Stimulated activated CD4-positive, alpha-beta T cell treated with anti-CD3 and anti-CD28 coated beads, TNF-alpha, amount 100 ng/mL, for 1 hour (primary cell): ENCODE measurements at places on chromosomes 7 and 10.

DNA sequence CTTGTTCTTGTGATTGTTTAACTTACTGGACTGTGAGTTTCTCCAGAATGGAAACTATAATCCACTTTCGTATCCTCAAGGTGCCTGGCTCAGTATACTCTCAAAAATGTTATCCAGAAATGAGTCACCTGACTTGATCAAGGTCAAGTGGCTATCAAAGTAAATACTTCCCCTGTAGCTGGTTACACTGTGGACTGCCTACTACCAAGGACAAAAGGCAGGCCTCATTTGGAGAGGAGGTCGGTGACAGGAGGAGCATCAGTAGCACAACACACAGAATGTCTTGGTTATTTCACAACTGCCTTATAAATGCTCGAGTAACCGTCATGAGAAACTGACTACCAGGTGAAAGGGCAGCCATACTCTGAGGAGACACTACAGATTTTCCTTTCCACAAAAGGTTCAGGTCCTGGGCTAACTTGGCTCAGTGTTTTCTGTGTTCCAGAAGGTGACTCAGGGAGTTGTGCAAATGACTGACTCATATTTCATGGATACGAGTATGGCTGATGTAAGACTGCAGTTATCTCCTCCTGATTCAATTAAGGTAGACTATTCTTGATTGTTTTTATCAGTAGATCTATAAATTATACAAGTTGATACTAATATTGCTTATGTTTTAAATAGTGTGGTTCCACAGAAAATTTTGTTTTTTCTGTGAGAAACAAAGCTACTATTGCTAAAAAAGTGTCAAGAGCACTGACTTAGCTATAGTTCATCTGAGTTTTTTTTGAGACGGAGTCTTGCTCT lies 4.2 kb upstream of the CCNY start:
- DNase-seq: no peak

DNA sequence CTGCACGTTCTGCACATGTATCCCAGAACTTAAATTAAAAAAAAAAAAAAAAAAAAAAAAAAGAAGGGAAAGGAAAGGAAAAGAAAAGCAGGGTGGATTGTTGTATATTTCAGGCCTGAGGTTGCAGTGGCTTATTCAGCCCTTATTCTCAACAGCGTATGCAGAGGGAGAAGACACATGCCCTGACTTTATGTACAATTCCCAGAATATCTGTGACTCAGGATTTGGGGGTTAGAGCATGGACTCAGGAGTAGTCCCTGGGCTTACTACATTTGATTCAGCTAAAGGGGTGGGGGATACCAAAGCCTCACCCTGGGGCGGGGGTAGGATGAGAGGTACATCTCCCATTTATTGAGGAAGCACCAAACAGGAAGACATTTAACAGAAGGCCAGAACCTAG lies 137.4 kb downstream of the MYOF start:
- DNase-seq: no peak

- DNase-seq: no peak
Observed at GRCh38 chr7:12771378-12771877, 84.0 kb downstream of the ARL4A start.

DNA sequence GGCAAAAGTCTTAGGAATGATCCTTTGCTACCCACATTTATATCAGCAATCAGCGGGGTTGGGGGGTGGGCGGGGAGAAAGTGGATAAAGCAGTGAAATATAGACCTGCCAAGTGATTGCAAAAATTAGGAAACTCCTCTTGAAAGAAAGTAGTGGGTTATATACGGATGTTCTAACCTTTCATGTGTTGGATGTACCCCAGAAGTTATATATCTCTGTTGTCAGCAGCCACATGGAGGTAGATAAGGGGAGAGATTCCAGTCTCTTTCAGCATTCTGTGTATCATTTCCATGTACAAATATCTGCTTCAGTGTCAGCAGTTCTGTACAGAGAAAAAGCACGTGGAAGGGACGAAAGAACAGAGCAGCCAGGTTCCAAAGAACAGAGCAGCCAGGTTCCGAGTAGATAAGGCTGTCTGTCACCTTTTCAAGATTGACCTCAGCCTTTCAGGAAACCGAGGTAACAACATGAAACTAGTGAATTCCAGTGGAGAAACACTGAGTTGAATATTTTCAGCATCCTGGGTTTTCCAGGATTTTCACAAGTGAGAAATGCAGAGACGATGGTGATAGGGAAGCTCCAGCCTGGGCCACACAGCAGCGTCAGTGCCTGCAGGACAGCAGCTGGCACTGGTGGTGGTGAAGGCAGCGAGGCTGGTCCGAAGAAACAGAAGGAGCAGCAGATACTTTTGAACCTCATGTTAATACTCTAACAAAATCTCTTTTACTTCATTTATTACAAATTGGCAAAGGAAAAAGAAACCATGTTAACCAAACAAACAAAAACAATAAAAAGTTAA lies 212.3 kb downstream of the C7orf25 start:
- no peak for DNase-seq

GRCh38 chr7:137020351-137020750 lies 151.9 kb downstream of the CHRM2 start:
- DNase-seq: no peak

GRCh38 chr10:113158183-113158582 lies 208.1 kb downstream of the TCF7L2 start:
- no peak for DNase-seq

- DNase-seq: no peak
Observed at GRCh38 chr7:19404912-19405329, 259.7 kb upstream of the FERD3L start.

- no peak for DNase-seq
Observed at GRCh38 chr7:148156233-148156632, 434.3 kb upstream of the C7orf33 start.

DNA sequence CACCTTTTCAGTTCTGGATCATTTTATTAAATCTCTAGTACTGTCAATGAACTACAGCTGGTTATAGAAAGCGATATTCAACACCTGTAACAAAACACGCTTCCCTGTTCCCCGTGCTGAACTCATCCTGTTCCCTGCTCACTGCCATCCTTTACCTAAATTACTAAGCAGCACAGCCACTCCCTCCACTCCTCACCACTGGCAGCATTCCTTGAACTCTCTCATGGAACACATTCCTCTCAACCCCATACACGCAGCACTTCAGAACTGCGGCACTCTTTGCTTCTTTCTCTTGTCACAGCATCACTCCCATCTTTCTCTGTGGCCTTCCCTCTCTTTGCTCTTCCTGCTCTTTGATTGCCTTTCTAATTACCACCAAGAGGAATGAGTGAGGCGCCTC lies 27.4 kb downstream of the RELN start:
- no peak for DNase-seq

DNA sequence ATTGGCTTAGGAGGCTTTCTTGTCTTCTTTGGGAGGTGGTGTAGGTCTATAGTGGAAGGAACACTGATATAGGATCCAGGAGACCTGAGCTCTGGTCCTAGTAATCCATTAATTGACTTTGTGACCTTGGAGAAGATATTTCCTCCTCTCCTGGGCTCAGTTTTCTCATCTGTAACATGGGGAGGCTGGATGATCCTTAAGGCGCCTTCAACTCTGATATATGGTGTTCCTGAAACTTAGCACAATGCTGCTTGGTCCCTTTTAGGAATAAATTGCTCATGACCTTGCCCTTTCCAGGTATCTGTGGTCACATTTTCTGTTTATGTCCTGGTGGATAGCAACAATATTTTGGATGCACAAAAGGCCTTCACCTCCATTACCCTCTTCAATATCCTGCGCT lies 25.3 kb downstream of the ABCC2 start:
- no peak for DNase-seq

GRCh38 chr10:3245395-3245794 lies 72.8 kb upstream of the PITRM1 start:
- DNase-seq: no peak

DNA sequence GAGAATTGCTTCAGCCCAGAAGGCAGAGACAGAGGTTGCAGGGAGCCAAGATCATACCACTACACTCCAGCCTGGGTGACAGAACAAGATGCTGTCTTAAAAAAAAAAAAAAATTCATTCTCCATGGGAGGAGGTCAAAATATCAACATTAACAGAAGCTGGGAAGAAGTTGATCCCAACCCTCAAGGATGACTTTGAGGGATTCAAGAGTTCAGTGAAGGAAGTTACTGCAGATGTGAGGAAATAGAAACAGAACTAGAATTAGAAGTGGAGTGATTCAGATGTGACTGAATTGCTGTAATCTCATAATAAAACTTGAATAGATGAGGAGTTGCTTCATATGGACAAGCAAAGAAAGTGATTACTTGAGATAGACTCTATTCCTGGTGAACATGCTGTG lies 19.7 kb upstream of the RPEL1 start:
- no peak for DNase-seq

GRCh38 chr7:128919241-128919640 lies 8.7 kb upstream of the KCP start:
- DNase-seq: no peak

DNA sequence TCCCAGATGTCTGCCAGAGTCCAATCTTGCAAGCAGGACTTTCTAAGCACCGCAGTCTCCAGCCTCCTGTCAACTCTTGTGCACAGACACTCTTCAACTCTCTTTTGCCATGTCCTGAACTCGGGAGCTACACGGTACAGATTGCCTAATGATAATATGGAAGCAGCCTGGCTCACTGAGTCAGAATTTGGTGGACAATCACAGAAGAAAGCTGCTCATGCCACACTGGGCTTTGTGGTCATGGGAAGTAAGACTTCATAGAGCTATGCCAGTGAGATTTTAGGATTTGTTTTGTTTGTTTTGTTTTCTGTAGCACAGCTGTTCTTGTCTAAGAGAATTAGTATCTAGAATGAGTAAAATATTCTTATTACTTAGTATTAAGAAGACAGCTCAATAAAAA lies 144.1 kb upstream of the PRSS58 start:
- no peak for DNase-seq

DNA sequence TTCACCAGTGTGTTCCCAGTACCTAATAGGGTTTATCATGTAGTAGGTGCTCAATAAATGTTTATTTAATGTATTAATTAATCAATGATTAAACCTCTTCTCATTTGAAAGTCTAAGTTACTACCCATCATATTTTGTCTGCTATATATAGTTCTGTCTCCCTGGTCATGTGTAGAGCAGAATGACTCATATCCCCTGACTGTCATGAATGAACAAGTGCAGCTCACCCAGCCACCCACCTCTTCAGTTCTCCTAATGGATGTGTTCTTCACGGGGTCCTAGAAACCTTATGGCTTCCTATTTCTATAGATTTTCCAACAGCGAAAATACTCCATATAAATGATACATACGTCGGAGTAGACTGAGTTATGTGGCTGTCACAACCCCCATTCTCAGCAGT lies 64.5 kb downstream of the HIF1AN start:
- DNase-seq: no peak

GRCh38 chr7:84251277-84251781 lies 56.7 kb upstream of the SEMA3A start:
- no peak for DNase-seq

- DNase-seq: no peak
Observed at GRCh38 chr10:6216916-6217315, 14.2 kb downstream of the PFKFB3 start.

DNA sequence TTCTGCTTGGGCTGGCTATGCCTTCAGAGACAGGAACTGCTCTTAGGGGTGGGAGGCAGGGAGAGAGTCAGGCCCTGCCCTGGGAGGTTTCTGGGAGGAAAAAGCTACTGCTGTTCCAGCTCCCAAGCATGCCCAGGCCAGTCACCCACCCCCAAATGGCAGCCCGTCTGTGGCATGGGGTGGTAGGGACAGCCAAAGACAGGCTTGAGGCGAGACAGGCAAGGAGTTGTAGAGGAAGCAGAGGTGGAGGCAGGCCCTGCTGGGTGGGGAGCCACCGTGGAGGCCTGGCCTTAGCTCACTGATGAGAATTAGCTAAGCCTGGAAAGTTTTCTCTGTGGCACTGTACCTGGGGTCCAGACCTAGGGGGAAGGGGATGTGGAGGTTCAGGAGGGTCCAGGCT lies 6.6 kb upstream of the SAMD8 start:
- no peak for DNase-seq

GRCh38 chr10:71864911-71865361 lies 13.9 kb upstream of the PSAP start:
- DNase-seq: no peak

GRCh38 chr10:114024876-114025610 lies 18.6 kb upstream of the ADRB1 start:
- DNase-seq: no peak

DNA sequence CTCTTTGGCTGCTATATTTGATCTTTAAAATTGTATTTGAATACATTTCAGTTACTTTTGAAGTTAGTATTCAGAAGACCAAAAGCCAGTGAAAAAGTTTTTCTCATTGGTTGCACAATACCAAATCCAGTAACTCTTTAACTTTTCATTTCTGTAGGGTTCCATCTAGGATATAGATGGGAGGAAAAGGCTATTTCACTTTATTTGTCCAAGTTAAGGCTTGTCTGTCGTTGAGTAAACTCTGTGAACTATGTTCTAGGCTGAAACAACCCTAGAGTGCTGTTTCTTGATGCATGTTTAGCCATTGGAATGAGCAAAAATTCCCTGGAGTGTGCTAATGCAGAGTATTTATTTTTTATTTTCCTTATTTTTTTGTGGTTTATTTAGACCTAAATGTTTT lies 834.7 kb upstream of the KCND2 start:
- no peak for DNase-seq

DNA sequence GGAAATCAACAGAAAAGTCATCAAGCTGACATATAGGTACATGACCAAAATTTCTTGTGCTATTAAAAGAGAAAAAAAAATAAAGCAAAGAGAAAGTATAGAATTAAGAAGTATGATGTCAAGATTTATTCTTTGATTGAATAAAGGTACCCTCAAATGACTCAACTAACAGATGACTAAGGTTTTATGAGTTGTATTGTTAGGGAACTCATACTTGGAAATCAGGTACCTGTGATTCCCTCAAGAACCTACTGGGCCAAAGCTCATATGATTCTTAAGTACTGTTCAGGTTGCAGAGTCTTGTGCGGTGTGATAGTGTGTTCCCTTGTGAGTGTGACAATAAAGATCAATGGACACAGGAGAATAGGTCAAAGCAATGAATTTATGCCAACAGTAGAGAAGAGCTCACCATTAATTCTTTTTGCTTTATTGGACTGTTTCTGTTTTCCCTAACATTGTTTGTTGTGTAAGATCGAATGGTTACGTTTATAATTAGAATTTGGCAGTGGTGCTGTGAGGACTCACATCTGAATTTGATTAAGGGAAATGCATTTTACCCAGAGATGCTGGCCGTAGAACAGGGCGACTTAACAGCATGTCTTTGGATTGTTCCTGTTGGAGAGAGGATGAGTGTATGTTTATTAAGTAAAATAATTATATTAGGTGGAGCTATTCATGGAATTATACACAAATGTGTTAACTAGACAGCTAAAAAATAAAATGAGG lies 293.2 kb upstream of the SEMA3D start:
- no peak for DNase-seq

- DNase-seq: no peak
Observed at GRCh38 chr7:111029141-111029572, 61.8 kb upstream of the LRRN3 start.

DNA sequence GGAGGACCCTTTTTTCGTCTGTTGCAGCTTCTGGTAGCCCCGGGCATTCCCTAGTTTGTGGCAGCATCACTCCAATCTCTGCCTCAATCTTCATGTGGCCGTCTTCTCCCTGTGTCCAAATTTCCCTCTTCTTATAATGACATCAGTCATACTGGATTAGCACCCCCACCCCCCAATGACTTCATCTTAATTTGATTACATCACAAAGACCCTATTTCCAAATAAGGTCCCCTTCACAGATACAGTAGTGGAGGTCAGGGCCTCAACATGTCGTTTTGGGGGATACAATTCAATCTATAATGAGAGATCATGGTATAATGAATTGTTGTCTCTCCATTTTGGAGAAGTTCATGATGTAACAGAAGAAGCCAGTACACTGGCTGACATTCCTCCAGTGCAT lies 28.1 kb upstream of the EZH2 start:
- no peak for DNase-seq
